Hematopoietic multipotent progenitor cell treated with erythropoietin and hydrocortisone succinate and interleukin-3 and kit ligand, for 8 days (in vitro differentiated cells): ENCODE measurements at places on chromosomes 16 and 17.

DNA sequence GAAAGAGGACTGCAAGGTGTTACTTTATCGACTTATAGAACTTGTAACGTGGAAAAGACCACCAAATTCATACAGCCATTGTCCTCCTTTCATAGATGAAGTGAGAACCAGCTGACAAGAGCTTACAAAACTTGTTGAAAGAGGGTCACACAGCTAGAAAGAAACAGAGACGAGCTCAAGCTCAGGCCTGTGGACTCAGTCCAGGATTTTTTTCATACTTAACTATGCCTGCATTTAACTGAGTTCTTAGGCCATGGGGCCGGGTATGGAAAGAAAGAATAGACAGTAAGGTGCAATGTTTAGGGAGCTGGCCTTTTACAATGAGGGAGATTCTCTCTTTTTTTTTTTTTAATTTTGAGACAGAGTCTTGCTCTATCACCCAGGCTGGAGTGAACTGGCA is 106.1 kb downstream of the ADAMTS18 start:
- no peak for DNase-seq

DNA sequence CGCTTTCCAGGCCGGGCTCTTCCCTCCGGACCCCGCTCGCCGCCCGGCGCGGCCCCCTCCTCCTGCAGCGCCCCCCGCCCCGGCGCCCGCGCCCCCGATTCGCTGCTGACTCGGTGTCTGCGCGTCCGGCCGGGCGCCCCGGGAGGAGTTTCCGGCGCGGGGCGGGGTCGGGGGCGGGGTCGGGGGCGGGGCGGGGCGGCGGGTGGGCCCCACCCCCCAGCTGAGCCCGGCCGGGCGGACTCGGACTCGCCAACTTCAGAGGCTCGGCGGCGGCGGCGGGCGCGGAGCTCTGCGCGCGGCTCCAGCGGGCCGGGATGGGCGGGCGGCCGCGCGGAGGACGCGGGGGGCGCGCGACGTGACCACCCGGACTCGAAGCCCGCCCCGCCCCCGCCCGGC is at the start of gene METRNL:
Gene METRNL, plus strand, starts transcription at position 258 of the 396 bp plus-strand sequence. CDS start 207 bp downstream, outside the sequence.
- peak; percentile 38 for DNase-seq

- no peak for DNase-seq
Observed at GRCh38 chr16:76303637-76304314, 26.6 kb downstream of the CNTNAP4 start.

- no peak for DNase-seq
Observed at GRCh38 chr16:86059253-86060171, 160.6 kb downstream of the IRF8 start.

GRCh38 chr16:47142821-47143676 is 696 bp downstream of the NETO2 start:
- DNase-seq, result peak; percentile 59

- no peak for DNase-seq
Observed at GRCh38 chr17:79835470-79835899, 3.8 kb downstream of the CBX4 start.

DNA sequence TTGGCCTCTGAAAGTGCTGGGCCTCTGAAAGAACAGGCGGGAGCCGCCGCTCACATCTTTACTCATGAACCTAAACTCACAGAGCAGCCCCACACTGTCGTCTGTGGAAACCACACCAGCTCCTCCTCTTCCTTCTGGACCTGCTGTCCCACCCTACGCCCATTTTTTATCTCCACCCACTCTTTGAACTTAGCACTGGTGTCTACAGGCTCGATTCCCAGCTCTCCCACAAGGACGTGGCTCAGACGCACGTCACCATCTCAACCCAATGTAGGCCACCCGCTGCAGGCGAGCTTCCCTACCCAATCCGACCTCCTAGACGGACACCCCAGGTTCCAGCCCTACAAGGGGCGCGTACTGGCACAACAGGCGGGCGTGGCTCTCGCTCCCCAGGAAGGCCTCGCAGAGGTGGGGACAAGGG is 62.2 kb downstream of the NXN start:
- DNase-seq, result no peak

DNA sequence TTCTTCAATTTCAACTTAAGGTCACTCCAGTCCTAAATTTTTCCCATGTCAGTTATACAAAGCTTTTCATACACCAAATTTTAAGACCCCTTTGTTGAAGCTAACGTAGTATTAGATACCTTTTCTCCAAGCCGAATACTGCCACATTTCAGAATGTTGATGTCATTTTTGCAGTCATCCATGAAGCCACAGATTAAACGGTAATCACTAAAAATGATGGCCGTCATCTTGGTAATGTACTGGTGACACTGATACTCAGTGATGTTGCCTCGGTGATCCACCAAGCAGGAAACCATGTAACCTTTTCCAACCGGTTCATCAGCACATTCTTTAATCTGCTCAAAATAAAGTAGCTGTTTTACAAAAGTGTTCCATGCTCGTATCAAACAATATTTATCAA is 82.1 kb upstream of the CLEC18B start:
- DNase-seq, result no peak

DNA sequence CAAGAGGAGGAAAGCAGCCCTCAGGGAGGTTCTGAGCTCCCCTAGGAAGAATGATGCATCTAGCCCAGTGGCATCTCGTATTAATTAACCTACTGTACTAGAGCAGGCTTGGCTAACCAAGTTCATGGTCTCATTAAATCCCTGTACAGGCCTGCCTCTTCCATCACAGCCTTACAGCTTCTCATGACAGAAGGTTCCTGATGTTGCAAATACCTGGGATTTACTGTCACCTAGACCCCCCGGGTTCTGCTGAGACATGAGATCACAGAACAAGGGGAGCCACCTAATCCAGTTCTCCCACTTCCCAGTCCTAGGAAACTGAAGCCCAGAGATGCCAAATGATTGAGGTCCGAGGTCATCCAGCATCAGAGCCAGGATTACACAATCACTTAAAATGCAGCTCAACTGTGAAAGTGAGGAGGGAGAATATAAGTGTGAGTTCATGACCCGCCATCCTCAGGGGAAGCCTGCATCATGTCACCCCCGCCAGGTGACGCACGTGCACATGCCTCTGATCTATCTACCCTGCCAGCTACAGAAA is 23.9 kb downstream of the ACLY start:
- DNase-seq, result no peak

GRCh38 chr17:511001-511698 is 158.5 kb upstream of the RPH3AL start:
- no peak for DNase-seq

DNA sequence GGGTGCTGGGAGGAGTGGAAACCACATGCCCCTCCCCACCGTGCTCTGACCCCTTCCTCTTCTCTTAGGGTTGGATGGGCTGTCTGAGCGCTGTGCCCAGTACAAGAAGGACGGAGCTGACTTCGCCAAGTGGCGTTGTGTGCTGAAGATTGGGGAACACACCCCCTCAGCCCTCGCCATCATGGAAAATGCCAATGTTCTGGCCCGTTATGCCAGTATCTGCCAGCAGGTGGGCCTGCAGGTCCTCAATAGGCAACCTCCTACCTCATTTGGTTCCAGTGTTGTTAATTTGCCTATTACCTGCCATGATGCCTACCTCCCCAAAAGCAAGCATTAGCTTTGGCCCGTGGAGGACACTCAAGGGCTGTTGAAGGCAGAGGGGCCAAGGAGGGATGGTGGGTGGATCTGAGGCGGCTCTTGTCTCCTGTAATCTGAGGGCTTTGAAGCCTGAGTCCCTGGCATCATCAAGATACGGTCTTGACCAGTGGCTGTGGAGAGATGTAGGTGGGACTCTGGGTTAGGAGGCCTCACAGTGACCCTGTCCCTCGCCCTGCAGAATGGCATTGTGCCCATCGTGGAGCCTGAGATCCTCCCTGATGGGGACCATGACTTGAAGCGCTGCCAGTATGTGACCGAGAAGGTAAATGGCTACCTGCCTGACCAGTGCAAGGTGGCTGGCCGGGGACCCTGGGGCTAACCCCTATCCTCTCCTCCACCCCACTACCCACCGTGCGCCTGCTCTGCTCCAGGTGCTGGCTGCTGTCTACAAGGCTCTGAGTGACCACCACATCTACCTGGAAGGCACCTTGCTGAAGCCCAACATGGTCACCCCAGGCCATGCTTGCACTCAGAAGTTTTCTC is 3.4 kb downstream of the ALDOA start:
- DNase-seq, result peak; percentile 67

DNA sequence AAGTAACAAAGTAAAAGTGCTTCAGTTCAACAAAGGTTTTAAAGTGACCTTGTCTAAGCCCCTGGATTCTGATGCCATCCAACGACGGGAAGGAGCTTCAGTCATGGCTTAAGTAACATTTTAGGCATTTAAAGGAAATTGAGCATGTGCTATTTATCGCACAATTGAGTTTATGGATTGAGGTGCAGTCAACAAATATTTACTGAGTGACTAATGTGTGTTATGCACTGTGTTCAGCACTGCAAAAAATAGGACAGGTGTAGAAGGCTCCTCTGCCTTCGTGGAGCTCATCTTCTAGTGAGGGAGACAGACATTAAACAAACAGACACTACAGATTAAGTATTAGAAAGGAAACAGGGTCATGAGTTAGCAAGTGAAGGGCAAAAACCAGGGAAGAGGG is 12.5 kb downstream of the TMIGD1 start:
- no peak for DNase-seq

DNA sequence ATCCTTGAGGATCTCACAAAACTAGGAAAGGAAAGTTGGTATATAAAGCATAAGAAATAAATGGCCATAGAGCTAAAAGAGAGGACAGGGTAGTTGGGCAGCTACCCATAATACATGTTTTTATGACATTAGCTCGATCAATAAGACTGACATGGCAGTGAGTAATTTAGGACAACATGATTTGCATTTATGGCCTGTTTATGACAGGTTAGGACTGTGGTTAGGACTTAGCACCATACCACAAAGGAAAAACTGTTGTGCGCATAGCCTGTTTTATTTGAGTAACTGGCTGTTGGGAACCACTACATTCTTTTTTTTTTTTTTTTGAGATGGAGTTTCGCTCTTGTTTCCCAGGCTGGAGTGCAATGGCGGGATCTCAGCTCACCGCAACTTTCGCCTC is 18.0 kb upstream of the TRIM37 start:
- no peak for DNase-seq

DNA sequence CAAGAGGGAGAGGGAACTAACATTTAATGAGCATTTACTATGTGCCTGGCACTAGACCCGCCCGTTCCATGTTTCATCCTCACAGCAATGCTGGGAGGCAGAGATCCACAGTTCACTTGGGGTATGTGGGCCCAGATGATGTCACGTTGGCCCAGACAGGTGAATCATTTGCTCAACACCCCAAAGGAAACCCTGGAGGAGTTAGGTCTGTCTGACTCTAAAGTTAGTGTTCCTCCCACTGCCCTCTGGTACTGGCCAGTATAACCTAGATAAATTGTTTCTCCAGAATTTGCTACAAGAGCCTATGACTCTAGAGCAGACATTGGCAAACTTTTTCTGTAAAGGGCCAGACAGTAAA is 164.6 kb downstream of the VPS53 start:
- no peak for DNase-seq

GRCh38 chr17:28105501-28105900 is 63.0 kb downstream of the NLK start:
- DNase-seq, result peak; percentile 91

- DNase-seq, result no peak
Observed at GRCh38 chr17:1179112-1179817, 516 bp downstream of the ABR start.

DNA sequence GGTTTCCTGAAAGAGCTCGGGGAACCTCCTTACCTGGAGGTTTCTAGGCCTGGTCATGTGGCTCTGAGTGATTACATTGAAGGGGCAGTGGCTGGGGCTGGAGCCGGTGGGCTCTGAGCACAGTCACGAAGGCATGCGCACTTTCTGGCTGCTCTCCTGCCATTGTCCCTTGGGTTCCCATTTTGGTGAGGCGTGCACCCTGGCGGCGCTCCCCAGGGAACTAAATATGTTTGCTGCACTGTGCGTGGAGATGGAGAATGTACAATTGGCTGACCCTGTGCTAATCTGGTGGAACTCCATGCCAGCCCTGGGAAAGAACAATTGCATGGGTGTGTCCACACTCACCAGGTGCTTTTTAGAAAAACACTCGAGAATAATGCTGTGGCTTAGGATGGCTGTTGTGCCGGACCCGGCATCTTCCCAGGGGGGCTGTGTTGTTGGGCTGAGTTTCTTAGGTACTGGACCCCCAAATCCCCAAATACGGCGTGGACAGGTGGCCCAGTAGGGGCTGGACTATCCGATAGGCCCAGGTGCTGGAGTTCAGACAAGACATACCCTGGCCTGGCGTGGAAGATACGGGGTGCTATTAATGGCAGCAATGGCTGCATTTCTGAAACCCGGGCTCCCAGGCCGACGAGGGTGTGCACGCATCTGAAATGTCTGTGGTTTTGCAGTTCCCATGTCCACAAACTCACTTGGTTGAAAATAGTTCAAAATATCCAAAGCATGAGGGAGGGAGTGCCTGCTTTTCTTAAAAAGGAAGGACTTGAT is 230.5 kb downstream of the SEC14L1 start:
- DNase-seq, result no peak

DNA sequence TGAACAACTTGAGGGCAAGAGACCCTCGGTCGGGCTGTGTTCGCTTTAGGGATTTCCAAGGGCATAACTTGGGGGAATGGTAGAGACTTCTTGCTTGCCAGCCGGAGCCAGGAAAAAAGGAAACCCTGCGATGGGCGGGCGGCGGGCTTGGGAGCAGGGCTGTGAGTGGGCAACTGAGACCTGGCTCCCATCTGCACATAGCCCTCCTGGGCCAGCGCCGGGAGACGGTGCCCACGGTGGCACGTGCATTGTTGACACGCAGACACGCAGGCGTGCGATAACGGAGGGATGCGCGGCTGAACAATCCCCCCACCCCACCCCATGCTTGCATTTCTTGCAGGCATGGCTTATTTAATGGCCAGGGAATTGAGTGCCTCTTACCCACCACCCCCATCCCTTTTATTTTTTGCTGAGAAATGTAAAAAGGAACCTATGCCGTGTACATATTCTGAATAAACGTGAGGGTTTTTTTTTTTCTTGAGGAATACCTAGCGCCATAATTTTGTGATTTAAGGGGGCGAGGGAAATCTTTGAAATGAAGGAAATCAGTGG is 17.1 kb upstream of the ZFHX3 start:
- no peak for DNase-seq

- no peak for DNase-seq
Observed at GRCh38 chr17:45361451-45361850, 44.6 kb upstream of the MAP3K14 start.
